ENCODE measurements at places on chromosomes 4 and X.

GRCh38 chr4:1413687-1414479 lies 7.6 kb upstream of the NKX1-1 start:
- no peak for DNase-seq

DNA sequence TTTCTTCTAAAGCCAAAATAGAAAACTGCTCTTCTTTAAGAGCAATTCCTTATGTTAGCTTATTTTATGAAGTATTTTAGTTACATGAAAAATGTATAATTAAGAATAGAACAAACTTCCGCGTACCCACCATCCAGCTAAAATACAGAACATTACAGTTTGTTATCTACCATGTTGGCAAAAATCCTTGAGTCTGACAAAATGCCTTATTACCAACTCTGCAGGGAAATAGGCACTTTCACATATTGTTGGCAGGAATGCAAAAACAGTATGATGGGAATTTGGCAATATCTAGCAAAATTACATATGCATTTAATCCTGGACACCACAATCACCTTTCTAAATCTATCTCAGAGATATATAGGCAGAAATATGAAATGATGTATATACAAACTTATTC lies 32.4 kb upstream of the SLAIN2 start:
- no peak for DNase-seq

DNA sequence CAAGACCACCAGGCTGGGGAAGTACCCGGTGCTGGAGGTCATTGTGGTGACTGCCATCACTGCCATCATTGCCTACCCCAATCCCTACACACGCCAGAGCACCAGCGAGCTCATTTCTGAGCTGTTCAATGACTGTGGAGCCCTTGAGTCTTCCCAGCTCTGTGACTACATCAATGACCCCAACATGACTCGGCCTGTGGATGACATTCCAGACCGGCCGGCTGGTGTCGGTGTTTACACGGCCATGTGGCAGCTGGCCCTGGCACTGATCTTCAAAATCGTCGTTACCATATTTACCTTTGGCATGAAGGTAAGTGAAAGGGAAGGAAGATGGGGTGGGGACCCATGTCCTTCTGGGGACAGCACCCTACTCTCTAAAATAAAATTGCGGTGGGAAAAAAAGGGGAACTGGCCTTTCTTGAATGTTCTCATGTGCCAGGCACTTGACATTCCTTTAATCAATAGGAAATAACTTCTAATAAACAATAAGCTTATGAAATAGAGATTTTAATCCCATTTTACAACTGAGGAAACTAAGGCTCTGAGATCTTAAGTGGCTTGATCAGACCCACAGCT lies 51.6 kb downstream of the CLCN4 start:
- DNase-seq = no peak

DNA sequence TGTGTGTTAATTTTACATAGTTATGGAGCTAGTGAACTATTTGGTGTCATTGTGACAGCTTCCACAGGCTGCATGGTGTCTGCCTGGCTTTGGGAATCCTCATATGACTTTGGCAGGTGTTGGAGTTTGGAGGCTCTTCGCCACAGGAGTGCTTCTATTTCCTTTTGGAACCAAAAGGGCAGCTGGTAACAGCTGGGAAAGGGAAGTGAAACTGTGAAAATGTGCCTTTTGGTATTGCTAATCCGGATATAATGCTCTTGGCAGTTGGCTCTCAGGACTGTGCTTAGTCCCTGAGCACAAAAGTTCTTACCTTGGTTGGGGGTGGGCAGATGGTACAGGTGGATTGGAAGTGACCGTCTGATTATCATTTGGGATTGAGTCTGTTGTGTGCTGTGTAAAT lies 18.1 kb downstream of the OFD1 start:
- no peak for DNase-seq

DNA sequence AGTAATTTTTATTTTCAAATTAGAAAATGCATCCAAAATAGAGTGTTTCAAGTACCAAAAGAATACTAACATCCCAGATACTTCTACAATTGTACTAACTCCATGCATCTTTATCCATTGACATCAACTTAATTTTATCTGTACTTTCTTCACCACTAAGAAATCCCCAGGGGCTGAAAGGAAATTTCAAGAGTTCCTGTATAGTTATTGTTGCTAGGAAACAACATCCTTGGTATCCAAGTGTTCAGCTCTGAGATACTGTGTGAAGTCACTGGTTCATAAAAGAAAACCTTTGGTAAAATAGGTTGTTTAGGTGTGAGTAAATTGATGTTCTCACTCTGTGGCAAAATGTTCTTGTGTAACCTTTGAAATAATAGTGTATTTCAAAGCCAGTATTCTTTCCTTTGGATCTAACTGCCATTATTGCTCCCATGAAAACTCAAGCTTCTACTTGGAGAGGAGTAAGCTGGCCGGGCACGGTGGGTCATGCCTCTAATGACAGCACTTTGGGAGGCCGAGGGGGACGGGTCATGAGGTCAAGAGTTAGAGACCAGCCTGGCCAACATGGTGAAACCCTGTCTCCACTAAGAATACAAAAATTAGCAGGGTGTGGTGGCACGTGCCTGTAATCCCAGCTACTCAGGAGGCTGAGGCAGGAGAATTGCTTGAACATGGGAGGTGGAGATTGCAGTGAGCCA lies 72.9 kb downstream of the COMMD8 start:
- no peak for DNase-seq

DNA sequence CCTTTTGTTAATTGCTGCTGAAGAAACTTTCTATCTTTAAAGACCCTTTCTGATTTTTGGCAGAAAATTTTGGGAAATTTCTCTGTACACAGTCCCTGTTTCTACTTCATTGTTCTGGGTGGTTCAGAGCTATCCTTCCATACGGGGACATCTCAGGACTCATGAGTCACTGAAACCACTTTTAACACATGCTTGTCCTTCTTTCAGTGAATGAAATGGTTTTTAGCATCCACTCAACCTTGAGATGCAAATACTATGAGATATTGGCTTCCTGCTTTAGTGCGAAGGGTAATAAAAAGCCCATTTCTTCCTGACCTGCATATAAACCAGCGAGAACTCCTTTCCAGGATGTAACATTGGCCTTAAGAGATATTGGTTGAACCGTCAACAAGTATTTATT lies 158.0 kb downstream of the REPS2 start:
- no peak for DNase-seq

GRCh38 chr4:40446839-40447238 lies 111.7 kb downstream of the CHRNA9 start:
- DNase-seq = no peak

- DNase-seq = no peak
Observed at GRCh38 chrX:150533863-150534262, 34.6 kb upstream of the MTM1 start.

DNA sequence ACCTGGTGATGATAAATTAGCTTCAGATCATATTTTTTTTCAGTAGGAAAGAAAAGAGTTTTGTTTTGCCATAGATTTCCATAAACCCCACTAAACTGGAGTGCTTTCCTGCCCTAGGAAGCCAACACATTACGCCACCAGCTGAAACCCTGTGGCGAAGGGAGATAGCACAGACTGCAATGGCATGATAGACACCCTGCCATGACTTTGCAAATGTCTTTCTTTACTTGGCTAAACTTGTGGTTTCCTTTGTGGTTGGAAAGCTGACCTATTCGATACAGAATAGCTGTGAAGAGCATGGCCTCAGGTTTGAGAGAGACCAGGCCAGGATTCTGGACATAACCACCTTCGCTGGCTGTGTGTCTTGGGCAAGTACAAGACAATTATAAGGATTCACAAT lies 19.1 kb downstream of the MFAP3L start:
- no peak for DNase-seq

DNA sequence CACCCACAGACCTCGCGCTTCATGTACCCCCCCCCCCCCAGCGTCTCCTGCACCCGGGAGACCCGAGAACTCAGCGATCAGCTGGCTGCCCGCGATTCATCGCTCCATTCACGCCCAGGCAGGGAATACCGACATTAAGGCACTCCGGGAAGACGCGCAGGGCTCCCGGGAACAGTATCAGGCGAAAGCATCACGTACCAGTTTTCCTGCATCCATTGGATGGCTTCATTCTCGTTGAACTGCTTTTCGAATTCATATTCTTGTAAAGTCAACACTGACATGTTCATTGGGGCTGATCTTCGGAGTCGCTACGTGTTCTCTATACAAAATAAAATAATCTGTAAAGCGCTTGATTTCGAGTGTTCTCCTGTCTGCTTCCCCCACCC lies 373 bp downstream of the ELOVL6 start:
- no peak for DNase-seq

- DNase-seq = no peak
Observed at GRCh38 chr4:184408684-184409081, 65.7 kb downstream of the IRF2 start.

DNA sequence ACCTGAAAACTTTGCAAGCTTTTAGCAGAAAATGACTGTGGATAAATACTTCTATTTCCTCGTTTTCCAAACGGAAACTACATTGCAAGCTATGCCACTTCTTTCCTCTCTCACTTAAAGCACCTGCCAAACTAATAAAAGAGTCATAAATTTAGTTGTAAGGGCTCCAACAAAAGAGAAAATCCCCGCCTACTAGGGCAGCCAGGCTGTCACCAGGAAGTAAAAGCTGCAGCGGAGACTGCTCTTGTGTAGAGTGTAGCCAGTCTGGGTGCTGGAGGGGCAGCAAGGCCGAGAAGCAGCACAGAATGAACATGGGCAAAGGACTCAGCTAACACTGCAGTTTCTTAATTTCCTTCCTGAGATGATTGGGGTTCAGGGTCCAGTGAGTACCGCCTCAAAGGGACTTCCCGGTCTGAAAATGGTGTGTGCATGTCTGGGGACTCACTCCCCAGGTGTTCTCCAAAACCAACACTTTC lies 89.3 kb upstream of the MAML3 start:
- DNase-seq = no peak

DNA sequence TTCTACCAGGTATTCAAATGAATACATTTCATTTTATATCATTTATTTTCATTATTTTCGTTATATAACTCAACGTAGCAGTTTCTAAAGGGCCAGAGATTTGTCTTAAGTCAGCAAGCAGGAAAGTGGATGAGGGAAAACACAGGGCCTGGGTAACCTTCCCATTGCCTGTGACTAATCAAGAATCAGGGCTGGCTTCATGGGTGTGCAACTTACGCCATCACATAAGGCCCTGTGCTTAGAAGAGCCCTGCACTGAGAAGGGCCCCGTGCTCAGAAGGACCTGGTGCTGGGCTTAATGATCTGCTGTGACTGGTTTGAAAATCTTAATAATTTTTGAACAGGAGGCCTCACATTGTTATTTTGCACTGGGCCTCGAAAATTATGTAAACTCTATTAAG lies 65.4 kb upstream of the FAM9C start:
- DNase-seq = no peak

DNA sequence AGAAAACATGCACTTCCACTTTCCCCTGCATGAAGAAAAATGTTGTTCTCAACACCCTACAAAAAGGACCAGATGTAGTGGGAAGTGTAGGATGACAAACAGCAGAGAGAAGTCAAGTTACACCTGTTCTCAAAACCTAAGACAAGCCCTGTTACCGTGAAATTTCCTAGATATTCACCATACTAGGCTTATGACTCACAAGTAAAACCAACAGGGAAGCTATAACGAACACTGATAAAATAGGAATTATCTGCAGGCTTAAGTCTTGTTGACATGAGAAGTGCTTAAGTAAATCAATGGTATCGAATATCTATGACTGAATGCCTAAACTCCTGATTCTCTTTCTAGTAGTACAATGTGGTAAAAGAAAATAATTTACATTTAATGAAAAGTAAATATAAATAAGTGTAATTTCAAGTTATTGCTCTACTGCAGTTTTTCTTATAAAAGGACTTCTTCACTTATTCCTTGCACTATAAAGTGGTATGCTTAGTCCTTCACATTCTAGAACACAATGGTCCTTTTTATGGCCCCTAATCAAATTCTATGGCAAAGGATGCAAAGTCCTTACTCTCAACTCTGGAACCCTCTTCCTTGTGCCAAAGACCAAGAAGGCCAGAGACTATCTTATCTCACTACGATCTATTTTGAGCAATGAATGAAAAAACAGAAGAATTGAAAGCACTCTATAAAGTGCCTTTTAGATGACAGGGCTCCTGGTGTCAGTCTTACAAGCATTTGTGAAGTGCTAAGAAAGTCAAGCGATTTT lies 19.6 kb downstream of the AP1S2 start:
- DNase-seq = no peak

- DNase-seq = no peak
Observed at GRCh38 chr4:114368751-114369150, 229.9 kb upstream of the UGT8 start.

DNA sequence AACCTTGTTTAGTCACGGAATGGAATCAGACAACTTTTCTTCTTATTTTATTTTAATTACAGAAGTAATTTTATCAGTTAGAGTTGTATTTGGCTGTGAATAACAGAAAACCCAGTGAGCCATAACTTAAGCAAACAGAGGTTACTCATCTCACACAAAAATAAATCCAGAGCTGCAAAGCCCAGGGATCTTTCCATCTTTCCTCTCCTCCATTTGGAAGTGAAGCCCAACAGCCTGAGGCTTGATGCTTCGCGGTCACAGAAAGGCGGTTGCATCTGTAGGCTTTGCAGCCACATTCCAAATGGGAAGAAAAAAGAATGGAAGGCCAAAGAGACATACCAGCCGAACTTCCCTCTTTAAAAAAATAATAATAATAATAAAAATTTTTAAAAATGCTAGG lies 22.6 kb downstream of the CHRNA9 start:
- no peak for DNase-seq

GRCh38 chr4:129645461-129645860 lies 549.5 kb downstream of the C4orf33 start:
- DNase-seq = no peak

DNA sequence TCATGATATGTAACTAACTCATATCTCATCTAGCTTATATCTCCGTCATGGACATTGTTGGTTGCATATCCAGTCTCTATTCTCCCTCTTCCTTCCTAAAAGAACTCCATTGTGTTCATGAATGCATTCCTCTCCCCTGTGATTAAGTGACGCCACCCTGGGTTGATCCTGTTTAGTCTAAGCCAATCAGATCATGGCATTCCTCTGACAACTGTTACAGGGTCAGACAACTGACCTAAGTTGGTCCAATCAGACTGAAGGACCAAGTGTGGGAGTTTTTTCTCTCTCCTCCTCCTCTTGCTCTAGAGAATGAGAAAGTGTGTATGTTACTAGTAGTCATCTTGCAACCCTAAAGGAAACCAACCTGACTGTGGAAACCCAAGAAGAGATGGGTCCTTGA lies 3.6 kb downstream of the APOO start:
- DNase-seq = no peak

- DNase-seq = no peak
Observed at GRCh38 chrX:119900976-119901375, 5.3 kb downstream of the AKAP14 start.

DNA sequence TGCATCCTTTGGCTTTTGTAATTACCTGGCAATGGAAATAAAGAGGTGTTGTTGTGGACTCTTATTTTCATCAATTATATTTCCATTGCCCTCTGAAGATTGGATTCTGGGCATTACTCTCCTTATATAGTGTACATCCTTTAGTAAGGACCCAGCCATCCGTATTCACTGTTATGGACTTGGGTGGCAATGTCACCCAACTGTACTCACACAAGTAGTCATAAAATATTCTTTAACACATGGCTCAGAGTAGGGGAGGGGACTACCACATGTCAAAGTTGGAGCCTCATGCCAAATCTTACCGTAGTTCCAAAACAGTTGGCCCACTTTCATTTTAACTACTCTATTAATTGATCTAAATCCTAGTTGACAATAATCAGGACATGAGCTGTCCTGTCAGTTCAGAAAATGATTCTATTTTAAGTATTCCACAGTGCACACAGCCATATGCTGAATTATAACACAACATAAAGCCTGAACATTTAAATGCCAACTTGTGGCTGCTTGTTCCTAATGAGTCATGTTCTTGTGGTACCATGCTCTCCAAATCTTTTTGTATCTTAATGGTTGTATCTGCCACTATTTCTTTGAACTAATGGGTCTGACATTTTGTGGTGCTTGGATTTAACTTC lies 4.9 kb downstream of the FRAS1 start:
- DNase-seq = no peak

Data from GM04504 (cell line).